ENCODE measurements at places on chromosomes 16 and 17. TPM values are rescaled to one million over a fixed set of nuclear protein-coding genes. Genes with fewer than 3 reads are reported as not detected.

KRTAP16-1 gene
- total RNA-seq, result not detected

RPGRIP1L gene
- 2.8 TPM for total RNA-seq

DNA sequence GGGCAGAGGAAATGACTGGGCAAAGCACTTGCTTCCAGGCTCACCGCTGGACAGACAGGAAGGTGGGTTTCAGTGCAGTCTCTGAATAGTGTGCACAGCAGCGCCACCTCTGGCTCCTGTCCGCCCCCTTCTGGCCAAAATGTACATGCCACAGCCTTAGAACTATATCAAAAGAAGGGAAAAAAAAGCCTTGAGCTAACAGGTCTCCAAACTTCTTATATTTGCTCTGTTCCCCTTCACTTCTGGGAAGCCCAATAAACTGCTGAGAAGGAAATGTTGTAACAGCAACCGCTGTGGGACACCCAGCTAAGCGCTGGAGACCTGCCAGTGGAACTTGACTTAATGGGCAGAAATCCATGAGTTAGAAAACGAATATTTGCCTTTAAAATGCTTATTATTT is 17.5 kb downstream of the COG7 start:
- peak; percentile 79 for DNase-seq

DNA sequence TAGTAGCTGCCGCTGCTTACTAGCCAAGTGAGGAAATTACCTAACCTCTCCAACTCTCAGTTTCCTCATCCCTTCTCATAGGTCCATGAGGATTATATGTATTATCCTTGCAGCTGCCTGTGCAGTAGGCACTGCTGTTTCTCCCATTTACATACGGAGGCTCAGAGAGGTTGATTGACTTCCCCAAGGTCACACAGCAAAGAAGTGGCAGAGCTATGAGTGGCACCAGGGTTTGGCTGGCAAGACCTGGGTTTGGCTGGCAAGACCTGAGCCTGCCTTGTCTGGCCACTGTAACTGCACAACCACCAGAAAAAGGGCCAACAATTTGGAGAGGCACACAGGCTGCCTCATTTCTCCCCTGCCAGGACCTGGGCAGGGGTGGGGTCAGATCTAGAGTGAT is 2.5 kb upstream of the NDRG4 start:
- no peak for DNase-seq

- DNase-seq, result no peak
These were observed 5.9 kb downstream of the RPUSD1 start for GRCh38 chr16:782258-782657.

GRCh38 chr17:76156662-76156991 is 15.6 kb upstream of the FOXJ1 start:
- DNase-seq, result no peak
